Stimulated activated CD4-positive, alpha-beta T cell treated with anti-CD3 and anti-CD28 coated beads, Interleukin-15, amount 100 ng/mL, for 24 hours (primary cell): ENCODE measurements at places on chromosomes 6 and 20.
A peak's percentile ranks its signal among the peaks of the same experiment; 100 is the strongest.

GRCh38 chr20:34515484-34516246 lies 557 bp upstream of the DYNLRB1 start:
- peak; percentile 79 for DNase-seq

- peak; percentile 20 for DNase-seq
Measured at GRCh38 chr6:36727505-36728021, 29.9 kb downstream of the RAB44 start.

DNA sequence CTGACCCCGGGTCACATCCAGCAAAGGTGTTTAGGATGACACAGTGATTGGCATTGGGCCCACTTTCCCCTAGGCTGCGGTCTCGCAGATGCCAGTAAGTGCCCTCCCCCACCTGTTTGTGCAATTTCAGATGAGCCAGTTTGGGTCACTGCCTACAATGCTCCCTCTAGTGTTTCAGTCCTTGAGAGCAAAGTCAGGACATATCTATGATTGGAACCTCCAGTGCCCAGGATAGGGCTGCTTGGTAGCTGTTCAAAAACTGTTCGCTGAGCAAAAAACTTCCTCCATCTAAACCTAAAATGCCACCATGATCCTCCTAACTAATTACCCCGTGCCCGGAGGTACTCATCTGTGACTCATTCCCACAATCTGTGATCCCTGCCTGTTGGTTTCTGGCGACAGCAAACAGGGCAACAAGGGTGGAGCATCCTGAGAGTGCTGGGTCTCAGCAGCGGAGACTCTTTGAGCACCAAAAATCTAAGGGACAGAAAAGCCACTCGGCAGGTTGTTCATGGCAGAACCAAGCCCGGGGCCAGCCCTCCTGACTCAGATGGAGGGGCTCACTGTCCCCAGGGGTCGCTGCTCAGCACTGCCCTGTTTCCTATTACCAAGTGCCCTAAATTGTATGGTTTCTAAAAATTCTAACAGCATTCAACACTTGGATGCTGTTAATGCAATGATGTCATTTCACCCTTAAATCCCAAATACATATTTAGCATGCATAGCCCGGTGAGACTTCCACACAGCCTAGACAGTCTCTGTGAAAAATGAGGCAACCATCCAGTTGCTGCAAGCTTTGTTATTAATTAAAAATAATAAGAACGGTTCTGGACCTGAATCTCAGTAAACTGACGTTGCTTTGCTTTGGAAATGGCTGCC lies 5.0 kb downstream of the VSX1 start:
- no peak for DNase-seq

DNA sequence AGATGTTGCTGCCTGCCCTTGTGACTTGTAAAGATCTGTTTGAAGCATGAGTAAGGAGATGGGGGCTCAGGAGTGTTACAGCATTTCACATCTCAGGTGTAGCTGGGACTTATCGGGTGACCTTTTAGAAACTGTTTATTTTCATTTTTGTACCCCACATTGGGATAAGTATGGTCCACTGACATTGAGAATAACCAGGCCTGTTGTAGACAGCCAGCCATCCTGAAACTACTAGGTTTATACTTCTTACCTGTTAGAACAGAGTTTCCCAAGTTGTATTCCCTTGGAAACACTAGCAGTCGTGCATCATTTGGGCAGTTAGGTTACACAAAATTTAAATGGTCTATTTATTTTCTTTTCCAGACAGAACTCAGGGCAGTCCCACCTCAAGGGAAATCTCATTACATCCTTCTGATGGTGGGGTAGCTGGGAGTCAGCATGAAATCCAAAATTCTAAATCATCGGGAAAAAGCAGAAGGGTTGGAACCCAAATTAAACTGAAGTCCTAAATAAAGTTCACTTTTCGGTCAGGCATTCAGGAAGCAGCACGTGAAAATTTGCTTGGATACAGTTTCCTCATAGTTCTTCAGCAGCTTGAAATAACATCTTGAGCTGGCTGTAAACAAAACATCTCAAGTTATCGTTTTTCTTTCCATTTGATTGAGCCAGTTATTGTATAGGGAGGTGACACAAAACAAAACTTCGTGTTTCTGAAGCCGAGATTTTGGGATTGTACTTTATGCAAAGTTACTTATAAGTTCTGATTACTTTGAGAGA lies 30.5 kb downstream of the FOXO3 start:
- DNase-seq, result no peak

DNA sequence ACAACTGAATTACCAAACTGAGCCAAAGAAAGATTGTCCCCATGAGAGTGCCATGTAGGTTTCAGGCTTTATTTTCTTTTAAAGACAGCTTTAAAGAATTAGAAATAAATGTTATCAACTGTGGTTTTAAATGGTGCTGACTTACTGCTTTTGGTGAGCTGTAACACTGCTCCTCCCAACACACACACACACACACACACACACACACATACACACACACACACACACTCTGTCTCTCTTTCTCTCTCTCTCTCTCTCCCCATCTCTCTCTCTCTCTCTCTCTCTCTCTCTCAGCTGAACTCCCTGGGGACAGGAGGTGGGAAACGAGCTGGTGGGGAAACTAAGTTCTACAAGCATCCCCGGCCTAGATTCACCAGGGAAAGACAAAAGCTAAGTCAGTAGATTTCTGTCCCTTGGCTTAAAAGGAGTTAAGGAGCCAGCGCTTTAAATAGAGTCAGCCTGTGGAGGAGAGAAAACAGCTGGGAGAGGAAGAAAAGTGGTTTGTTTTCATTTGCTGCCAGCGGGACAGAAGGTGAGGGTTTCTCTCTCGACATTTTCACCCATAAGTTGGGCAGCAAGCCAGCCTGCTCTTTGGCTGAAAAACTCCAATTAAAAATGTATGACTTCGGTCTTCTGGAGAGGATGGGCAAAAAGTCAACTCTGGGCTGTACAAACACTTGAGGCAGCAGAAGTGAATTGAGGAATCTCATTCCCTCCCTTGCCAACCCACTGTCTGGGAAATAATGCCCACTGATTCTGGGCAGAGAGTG lies 27.4 kb downstream of the CBLN4 start:
- DNase-seq, result no peak

GRCh38 chr6:34484391-34484790 lies 18.5 kb downstream of the PACSIN1 start:
- no peak for DNase-seq

- DNase-seq, result peak; percentile 57
Measured at GRCh38 chr6:90319979-90320685, 23.5 kb upstream of the BACH2 start.

DNA sequence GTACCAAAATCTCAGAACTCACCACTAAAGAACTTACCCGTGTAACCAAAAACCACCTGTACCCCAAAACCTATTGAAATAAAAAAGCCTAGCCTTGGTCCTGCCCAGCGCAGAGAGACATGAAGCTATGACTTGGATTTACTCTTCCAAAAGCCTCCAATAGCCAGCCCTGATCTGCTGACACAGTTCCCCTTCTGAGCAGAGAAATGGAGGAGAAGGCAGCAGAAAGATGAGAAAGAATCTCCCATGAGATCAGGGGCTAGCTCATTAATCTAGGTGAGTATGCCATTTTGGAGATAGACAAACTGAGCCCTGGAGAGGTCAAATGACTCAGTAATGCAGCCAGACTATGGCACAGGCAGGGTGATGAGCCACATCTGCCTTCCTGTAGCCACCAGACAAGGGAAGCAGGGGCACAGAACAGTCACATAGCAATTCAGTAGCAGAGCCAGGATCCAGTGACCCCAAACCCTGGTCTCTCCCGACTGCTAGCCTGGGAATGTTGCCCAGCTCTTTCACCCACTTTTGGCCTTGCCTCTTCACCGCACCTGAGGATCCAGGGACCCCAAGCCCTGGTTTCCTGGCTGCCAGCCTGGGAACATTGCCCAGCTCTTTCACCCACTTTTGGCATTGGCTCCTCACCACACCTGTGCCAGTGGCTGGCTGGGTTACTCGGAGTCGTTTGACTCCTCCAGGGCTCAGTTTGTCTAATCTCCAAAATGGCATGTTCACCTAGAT lies 7.2 kb upstream of the SDCBP2 start:
- DNase-seq, result no peak

DNA sequence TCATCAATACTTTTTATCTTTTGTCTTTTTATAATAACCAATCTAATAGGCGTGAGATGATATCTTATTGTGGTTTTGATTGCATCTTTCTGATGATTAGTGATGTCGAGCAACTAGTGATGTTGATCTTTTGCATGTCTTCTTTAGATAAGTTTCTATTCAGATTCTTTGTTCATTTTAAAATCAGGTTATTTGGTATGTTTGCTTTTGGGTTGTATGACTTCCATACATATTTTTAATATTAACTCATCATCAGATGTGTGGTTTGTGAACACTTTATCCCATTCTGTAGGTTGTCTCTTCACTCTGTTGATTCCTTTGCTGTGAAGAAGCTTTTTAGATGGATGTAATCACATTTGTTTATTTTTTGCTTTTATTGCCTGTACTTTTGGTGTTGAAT lies 295.8 kb downstream of the BCKDHB start:
- no peak for DNase-seq

GRCh38 chr6:12903246-12903645 lies 186.7 kb downstream of the PHACTR1 start:
- no peak for DNase-seq

DNA sequence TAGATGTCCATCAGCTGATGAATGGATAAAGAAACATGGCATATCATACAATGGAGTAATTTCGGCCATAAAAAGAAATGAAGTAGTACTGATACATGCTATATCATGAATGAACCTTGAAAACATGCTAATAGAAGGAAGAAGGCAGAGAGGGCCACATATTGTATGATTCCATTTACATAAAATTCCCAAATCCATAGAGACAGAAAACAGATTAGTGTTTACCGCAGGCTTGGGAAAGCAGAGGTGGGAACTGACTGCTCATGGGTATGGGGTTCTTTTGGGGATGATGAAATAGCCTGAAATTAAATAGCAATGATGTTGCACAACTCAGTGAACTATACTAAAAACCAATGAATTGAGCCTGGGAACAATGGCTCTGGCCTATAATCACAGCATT lies 58.3 kb downstream of the SERAC1 start:
- no peak for DNase-seq

- peak; percentile 23 for DNase-seq
Measured at GRCh38 chr6:29489286-29489685, 1.5 kb upstream of the MAS1L start.

DNA sequence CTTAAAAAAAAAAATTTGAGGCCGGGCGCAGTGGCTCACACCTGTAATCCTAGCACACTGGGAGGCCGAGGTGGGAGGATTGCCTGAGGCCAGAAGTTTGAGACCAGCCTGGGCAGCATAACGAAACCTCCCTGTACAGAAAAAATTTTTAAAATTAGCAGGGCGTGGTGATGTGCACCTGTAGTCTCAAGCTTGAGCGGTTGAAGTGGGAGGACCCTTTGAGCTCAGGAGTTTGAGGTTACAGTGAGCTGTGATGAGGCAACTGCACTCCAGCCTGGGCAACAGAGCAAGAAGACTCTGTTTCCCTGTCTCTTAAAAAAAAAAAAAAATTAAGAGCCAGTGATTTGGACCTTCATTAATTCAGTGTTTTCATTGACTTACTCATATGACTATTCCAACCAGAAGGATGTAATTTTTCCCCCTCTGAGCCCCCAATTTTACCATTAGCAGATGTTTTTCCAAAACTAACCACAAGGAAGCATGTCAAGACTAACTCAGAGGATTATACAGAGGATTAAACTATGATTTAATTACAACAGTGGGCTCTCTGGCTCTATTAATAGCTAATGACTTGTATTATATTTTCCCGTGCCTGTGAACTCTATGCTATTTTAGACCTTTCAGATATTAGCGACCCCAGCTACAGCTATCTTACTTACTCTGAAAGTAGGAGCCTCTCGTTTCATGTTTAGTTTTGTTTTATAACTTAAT lies 75.1 kb downstream of the ARID1B start:
- no peak for DNase-seq

GRCh38 chr20:41054070-41054846 lies 25.6 kb downstream of the TOP1 start:
- DNase-seq, result peak; percentile 12

- no peak for DNase-seq
Measured at GRCh38 chr6:129684323-129684884, 25.6 kb downstream of the ARHGAP18 start.

GRCh38 chr6:48766349-48766748 lies 655.4 kb upstream of the PTCHD4 start:
- DNase-seq, result no peak

DNA sequence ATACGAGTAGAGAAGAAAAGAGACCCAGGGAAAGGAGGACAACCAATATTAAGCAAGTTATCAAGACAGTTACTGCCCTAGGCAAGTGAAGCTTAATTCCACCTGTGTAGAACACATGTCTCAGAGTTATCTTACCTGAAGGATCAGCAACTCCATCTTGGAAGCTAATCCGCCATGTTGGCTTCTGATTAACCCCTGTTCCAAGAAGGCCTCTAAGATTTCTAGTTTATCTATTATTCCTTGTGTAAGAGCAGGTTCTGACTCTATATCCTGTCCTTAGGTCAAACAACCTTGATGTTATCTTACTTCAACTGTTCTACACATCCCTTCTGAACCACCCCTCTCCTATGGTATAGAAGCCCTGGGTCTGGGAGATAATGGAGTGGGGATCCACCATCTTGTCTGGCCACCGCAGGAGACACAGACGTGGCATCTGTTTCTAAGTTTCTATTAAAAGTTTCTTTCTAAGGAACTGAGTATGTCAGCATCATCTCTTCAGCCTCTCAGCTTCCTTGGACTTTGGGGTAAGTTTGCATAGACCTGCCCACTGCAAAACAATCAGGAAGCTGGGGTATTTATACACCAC lies 27.7 kb upstream of the PTPN1 start:
- DNase-seq, result no peak

DNA sequence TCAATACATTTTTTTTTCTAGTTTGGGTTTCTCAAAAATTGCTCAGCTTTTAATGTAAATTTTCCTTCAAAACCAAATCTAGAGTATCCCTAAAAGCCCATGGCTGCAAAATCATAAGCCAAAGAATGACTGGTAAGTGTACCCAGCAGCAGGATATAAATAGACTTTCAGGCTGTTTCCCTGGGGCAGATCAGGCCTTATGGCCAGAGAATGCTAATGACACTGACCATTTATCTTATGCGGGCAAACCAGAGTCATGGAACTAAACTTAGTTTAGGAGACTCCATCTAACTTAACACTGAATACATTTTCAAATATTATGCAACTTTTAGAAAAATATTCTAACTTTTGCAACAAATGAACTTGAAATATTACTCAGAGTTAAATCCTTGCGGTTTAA lies 7.4 kb downstream of the OSER1 start:
- no peak for DNase-seq

GRCh38 chr20:17525650-17526049 lies 5.5 kb downstream of the BFSP1 start:
- DNase-seq, result peak; percentile 14

GRCh38 chr6:92864966-92865555 lies 554.3 kb downstream of the EPHA7 start:
- no peak for DNase-seq

- peak; percentile 9 for DNase-seq
Measured at GRCh38 chr6:36914227-36914794, 28.6 kb downstream of the C6orf89 start.
